ENCODE measurements at places on chromosomes 2 and 18.

DNA sequence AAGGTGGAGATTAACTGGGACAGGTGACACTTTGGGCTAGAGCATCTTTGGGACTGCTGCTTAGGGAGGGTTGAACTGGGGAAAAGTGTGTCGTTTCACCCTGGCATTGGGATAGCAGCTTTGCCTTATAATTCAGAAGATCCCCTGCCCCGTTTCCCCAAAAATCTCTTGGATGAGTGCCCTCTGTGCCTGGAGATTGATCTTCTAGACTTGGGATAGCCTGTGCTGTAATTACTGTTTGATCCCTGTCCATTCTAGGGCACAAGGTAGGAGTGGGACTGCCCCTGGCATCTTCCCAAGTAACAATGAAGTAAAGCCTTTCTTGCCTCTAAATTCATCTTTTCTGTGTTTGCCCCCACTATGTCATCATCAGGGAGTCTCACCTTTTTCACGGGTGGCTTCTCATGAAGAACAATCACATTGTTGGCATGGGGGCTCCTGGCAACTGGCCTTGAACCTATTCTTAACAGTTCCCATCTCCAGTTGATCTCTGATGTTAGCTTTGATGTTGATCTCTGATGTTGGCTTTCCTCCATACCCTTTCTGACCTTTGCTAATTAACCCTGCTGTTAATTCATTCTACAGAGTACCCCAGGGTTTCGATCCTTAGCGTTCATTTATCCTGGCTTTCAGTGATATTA lies 21.6 kb downstream of the MTHFD2 start:
- DNase-seq, result no peak

GRCh38 chr2:166167449-166167848 lies 39.6 kb upstream of the SCN1A start:
- DNase-seq, result no peak

DNA sequence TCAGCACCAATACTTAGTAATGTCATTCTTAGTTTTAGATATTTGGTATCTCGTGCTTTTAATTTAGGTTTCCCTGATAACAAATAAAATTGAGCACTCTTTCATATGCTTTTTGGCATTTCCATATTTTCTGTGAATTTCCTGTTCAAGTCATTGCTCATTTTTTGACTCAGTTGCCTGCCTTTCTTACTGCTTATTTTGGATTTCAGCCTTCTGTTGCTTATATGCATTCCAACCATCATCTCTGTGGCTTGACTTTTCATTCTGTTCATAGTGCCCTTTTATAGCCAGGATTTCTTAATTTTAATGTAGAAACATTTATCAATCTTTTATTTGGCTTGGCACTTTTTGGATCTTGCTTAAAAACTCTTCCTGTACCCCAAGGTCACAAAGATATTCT lies 14.5 kb upstream of the KIF3C start:
- DNase-seq, result no peak

- no peak for DNase-seq
Measured at GRCh38 chr2:6648596-6649247, 217.0 kb downstream of the CMPK2 start.

- DNase-seq, result peak; percentile 47
Measured at GRCh38 chr2:196166876-196167275, 4.5 kb downstream of the STK17B start.

GRCh38 chr2:99636144-99637034 lies 146.6 kb upstream of the REV1 start:
- DNase-seq, result no peak

DNA sequence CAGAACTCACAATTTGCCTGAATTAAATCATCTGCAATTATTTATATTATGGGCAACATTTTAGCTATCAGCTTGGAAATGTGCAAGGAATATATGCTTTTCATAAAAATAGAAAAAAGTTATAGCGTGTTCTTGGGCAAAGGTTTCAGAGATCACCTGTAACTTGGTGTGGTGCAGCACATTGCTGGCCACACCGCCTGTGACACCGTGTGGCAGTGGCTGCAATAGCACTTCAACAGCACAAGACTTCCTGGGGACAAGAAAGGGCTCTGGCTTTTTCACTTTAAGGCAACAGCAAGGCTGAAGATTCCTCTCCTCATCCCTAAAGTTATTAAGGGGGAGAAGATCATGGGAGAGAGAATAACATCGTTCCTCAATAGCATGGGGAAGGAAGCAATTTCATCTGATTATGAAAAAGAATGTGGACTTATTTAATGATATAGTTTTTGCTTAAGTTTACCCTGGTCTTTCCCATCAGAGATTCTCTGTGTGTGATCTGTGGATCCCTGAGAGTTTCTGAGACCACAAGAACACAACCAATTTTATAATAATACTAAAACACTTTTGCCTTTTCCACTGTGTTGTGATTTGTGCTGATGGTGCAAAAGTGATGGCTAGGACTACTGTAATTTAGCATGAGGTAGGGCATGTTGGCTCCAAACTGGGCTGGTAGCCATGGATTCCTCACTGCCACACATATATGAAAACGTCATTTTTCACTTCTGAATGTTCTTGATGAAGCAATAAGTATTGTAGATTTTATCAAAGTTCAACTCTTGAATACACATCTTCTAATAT lies 15.0 kb upstream of the SERPINB3 start:
- DNase-seq, result no peak

GRCh38 chr2:235268535-235268934 lies 225.3 kb upstream of the AGAP1 start:
- DNase-seq, result no peak

DNA sequence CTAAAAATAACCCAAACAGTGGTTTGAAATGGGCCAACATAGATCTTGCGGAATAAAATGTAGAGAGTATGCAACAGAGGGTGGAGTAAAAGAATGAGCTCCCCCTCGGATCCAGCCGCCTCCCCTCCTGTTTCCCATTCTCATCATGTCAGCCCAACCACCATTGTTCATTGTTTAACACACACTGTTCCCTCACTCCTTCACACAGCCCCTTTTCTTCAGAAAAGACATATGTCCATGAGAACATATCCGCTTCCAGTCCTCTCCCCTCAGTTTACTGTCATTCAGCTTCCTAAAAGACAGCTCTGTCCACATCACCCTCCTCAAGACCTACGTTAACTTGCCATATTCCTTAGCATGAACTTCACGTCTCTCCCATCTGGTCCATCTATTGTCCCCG lies 62.9 kb upstream of the SERTAD2 start:
- DNase-seq, result no peak

- DNase-seq, result no peak
Measured at GRCh38 chr18:24023185-24023814, 8.7 kb downstream of the TTC39C start.

- no peak for DNase-seq
Measured at GRCh38 chr18:50928551-50928950, 39.3 kb upstream of the ELAC1 start.

GRCh38 chr2:120890566-120891360 lies 155.1 kb downstream of the GLI2 start:
- no peak for DNase-seq

DNA sequence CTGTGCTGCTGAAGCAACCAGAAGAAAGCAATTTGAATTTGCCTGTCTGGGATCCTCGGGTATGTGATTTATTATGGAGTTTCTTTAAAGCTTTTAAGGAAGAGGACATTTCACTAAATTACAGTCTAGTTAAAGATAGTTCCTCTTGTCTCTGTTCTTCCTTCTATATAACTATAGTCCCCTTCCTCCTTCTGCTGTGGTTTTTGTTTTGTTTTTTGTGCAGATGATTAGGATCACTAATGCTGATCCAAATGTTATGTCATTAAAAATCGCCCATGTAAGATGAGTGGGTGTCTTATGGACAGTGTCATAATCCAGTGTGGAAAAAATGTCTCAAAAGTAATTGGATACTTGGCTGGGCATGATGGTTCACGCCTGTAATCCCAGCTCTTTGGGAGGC lies 24.7 kb downstream of the PAPOLG start:
- no peak for DNase-seq

- DNase-seq, result no peak
Measured at GRCh38 chr2:161983866-161984265, 90.1 kb downstream of the DPP4 start.

DNA sequence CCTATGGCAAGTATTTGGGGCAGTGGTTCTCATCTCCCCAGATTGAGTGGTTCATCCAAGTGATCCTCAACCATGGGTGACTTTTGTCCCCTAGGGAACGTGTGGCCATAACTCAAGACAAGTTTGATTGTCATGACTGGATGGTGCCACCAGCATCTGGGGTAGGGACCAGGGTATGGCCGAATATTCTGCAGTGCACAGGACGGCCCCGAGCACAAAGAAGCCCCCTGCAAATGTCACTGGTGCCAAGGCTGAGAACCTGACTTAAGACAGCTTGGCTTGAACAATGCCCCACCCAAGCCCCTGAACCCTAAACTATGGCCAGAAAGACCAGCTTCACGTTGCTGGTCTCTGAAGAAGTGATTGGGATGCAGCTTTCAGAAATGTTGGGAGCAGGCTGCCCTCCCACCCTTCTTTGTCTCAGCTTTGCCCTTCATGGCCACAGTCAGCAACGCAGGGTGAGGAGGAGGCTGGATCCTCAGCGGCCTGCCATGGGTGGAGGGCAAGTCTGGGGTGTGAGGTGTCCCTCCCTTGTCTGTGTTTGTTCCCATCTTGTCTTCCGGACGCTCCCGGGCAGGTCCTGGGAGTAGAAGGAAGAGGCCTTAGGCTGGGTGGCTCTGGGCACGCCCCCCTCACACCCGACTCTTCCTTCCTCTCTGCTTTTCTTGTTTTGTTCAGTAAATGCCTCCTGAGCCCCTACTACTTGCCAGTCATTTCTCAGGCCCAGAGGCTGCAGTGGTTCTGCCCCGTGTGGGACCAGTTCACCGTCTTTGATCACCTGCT lies 43.4 kb downstream of the GREB1 start:
- DNase-seq, result no peak

- DNase-seq, result no peak
Measured at GRCh38 chr18:32152705-32153448, 37.0 kb upstream of the MEP1B start.

DNA sequence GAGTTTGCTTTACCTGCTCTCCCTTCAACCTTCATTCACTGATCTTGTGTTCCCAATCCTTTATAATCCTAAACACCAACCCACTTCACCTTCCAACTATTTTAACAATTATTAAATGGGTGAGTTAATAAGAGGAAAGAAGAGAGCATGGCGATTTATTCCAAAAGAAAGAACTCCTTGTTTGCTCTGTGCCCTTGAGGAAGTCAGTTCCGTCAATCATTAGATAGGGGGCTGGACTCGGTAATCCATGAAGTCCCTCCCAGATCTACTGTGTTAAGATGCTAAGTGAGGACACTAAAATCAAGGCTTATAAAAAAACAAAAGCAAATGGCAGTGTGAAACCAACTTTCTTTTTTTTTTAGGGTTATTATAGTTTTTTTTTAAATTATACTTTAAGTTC lies 589.9 kb downstream of the XIRP2 start:
- no peak for DNase-seq

GRCh38 chr18:72261590-72261989 lies 282.6 kb downstream of the CBLN2 start:
- DNase-seq, result no peak
